ENCODE measurements at places on chromosomes 12 and 14. TPM values are rescaled to one million over a fixed set of nuclear protein-coding genes. Genes with fewer than 3 reads are reported as not detected.

KDM5A gene
- total RNA-seq: 34.6 TPM

IL26 gene
- total RNA-seq: not detected

FITM1 gene
- total RNA-seq: 75.9 TPM

ST8SIA1 gene
- total RNA-seq: 5.7 TPM

TTC9 gene
- total RNA-seq: 0.87 TPM

RGS6 gene
- total RNA-seq: 9.5 TPM

SPX gene
- 7.0 TPM for total RNA-seq

DNAI7 gene
- 0.75 TPM for total RNA-seq

DNA sequence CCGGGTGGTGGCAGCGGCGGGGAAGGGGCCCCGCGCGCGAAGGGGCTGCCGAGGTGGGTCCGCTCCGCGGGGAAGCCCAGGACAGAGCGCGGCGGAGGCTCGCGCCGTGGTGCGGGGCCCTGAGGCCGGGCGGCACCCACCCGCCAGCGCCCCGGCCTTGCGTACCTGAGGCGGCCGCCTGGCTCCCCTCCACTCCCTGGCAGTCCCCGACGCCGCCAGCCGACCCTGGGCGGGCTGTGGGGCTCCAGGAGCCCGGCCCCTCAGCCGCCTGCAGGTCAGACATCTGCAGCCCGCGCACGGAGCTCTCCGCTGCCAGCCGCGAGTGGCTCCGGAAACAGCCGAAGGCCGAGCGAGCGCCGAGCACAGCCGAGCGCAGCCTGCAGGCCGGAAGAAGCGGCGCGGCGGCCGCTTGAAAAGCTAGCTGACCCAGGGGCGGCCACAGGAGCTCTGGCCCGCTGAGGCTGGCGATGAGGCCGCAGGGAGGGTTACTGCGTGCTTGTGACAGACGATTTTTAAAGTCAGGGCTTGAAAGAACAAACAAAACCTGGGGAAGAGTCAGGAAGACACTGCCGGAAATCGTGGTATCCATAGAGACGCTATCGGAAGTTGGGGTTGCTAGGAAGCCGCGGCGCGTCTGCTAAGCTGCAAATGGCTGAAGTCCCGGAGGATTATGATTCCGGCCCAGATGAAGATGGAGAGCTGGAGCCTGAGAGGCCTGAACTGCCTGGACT lies at the start of the genes SAMD15 and TMED8:
TSS of gene SAMD15 (plus strand) at position 609 of the 731 bp plus-strand sequence. CDS start at position 649, 40 bp downstream.
TSS of gene TMED8 (minus strand) at position 324 of the 731 bp plus-strand sequence. CDS start at position 283, 41 bp downstream.
- H3K36me3 ChIP-seq: no peaks in the 10 kb centered on the region
- DNase-seq: peak; percentile 81
- no peaks in the 10 kb centered on the region for H3K27me3 ChIP-seq
- peak within 1 kb of the TSS; percentile 89 for H3K27ac ChIP-seq
- H3K4me3 ChIP-seq: peak within 1 kb of the TSS; percentile 81

DNA sequence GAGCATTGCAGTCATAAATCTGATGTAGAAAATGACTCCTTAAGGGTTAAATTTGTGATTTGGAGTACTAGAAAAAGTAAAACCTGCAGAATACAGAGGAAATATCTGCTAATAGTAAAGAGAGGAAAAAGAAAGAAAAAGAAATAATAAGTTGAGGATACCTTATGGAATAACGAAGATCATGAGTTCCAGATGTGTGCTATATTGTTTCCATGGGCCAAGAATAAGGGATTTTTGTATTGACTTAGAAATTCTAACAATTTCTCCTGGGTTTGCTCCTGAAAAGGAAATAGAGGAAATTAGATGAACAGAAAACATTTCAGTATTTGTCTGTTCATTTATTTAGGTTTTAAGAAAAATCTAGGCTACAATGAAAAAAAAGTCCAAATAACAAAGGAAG lies 115.3 kb downstream of the ALG10B start:
- no peak overlapping the region for H3K27ac ChIP-seq
- no peak for DNase-seq
- no peaks in the 10 kb centered on the region for H3K27me3 ChIP-seq
- no peaks in the 10 kb centered on the region for H3K36me3 ChIP-seq
- no peak overlapping the region for H3K4me3 ChIP-seq
- H3K4me1 ChIP-seq: no peaks in the 10 kb centered on the region

DNA sequence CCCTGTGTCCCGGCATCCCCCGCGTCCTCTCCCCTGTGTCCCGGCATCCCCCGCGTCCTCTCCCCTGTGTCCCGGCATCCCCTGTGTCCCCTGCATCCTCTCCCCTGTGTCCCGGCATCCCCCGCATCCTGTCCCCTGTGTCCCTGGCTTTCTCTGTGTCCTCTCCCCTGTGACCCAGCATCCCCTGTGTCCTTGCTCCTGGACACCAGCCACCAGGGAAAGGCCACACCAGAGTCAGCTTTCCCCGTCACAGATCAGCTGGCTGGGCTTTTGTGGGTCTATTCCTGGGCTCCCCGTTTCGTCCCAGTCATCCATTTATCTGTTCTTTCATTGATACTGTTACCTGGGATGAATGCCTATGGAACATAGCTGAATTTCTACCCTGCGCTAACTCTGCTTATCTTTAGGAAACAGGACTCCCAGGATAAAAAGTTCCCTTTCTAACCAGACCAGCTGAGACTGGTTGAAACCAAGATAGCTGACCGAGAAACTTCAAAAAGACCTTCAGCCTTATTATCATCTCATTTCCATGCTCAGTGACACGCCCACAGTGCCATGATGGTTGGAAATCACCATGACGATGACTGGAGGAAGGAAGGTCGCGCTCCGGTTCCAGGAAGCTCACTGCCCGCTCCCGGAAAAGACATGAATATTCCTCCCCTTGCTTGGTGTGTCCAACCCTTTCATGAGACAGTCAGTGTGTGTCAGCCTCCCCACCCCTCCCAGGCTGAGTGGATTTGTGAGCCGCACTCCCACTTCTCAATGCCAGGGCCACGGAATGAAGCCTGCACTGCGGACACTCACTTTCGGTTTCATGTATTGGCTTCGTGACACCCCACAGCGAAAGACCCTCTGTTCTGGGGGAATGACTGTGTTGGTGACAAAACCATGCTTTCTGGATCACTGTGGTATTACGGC lies 276.4 kb upstream of the SFSWAP start:
- H3K27me3 ChIP-seq: peaks cover 5% of the 10 kb centered on the region
- H3K36me3 ChIP-seq: no peaks in the 10 kb centered on the region
- no peak for DNase-seq
- H3K4me3 ChIP-seq: no peak overlapping the region

DNA sequence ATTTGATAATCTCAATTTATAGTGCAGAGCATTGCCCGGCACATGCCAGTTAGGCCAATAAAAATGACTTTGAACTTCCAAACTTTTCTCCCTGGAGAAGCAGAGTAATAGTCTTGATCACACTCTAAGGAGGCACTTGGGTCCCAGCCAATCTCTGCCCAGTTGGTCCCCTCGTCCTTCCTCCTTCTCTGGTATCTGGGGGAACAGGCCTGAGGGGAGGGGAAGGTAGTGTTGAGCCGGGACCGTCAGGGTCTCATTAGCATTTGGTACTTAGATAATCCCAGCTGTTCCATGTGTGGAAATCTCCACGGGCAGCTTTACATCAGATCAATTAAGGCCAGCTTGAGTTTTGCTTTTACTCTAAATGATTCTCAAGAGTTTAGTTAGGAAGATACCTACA lies 70.1 kb downstream of the ZNF641 start:
- H3K36me3 ChIP-seq: no peaks in the 10 kb centered on the region
- H3K4me1 ChIP-seq: no peaks in the 10 kb centered on the region
- no peak overlapping the region for H3K4me3 ChIP-seq
- no peak overlapping the region for H3K27ac ChIP-seq
- H3K27me3 ChIP-seq: no peaks in the 10 kb centered on the region

DNA sequence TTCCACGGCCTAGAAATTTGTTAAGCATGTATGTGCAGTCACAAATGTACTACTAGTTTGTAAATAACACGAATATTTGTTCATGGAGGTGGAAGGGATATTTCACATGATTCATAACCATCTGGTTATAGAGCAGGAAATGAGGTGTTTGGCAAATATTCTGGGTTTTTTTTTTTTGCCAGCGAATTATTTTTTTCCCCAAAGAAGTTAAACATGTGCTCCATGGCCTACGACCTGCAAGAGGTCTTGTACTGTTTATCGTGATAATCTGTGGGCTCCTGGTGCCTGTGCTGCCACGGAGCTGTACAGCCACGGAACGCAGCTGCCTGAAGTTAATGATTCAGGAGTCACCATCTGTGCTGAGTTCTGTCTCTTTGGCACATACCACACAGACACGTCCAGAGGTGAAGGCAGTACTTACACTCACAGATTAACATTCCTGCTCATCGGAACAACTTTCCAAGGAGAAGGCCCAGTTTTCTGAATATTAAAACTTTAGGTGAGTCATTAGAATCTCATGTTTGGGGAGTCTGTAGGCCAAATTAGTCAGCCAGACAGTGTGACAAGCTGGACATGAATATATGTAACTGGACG lies 156.3 kb downstream of the TMX1 start:
- no peaks in the 10 kb centered on the region for H3K27me3 ChIP-seq
- no peak overlapping the region for H3K4me3 ChIP-seq
- no peak for DNase-seq
- peak overlapping the region; percentile 57 for H3K27ac ChIP-seq
- H3K4me1 ChIP-seq: peaks cover 23% of the 10 kb centered on the region

GRCh38 chr14:74029136-74029535 lies 10.0 kb downstream of the BBOF1 start:
- H3K36me3 ChIP-seq: no peaks in the 10 kb centered on the region
- H3K27me3 ChIP-seq: no peaks in the 10 kb centered on the region
- no peak for DNase-seq
- H3K4me3 ChIP-seq: no peak overlapping the region
- H3K27ac ChIP-seq: no peak overlapping the region
- no peaks in the 10 kb centered on the region for H3K4me1 ChIP-seq

- no peak overlapping the region for H3K4me3 ChIP-seq
- no peak overlapping the region for H3K27ac ChIP-seq
- H3K36me3 ChIP-seq: no peaks in the 10 kb centered on the region
- no peaks in the 10 kb centered on the region for H3K27me3 ChIP-seq
- H3K4me1 ChIP-seq: peaks cover 16% of the 10 kb centered on the region
Measured at GRCh38 chr12:94980577-94980976, 22.9 kb downstream of the NDUFA12 start.

DNA sequence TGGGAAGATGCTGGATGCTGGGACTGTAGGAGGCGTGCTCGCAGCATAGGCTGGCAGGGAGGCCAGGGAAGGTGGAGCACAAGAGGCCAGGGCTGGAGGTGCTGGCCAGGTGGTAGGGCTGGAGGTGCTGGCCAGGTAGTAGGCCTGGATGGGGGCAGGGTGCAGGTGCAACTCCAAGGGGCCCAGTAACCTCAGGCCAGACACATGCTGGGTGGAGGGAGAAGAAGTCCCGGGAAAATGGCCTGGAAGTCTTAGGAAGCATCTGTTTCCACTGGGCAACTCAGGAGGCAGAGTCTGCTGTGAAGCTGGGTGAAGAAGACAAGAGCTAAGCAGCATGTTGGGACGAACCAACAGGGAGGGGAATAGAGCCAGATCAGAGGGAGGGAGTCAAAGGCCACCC lies 665.2 kb downstream of the BCL11B start:
- H3K27me3 ChIP-seq: no peaks in the 10 kb centered on the region
- H3K4me1 ChIP-seq: no peaks in the 10 kb centered on the region
- no peak overlapping the region for H3K27ac ChIP-seq
- H3K36me3 ChIP-seq: no peaks in the 10 kb centered on the region
- no peak overlapping the region for H3K4me3 ChIP-seq
- DNase-seq: no peak

GRCh38 chr14:20400965-20401593 lies 12.2 kb downstream of the TEP1 start:
- no peak for DNase-seq
- no peak overlapping the region for H3K4me3 ChIP-seq
- H3K27ac ChIP-seq: no peak overlapping the region
- no peaks in the 10 kb centered on the region for H3K4me1 ChIP-seq

DNA sequence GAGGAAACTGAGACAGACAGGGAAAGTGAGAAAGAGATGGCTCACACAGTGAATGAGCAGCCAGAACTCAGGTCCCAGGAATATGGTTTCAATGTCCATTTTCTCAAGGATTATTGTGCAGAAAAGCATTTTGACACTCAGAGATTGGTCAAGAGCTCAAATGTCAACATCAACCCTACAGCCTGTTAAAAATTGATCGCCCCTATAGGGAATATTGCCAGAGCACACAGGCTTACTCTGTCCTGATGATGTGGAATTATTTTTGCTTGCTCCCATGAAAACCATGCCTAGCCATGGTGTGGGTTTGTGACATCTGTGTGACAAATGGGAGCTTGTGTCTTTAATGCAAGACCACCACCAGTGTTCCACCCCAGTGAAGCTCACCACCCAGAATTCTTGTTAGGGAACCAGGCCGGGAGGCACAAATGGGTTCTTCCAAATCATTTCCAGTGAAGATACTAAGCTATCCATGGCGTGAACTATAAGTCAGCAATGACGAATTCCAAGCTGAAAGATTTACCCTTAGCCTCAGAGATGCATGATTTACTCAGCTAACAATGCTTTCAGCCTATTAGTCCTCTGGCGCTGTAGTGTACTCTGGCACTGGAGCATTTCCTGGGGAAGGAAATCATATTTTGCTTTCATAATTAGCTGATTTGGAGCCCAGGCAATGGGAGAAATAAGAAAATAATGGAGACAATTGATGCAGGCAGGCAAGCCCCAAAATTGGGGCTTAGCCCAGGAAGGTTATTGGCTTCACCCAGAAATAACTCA lies 1188.2 kb upstream of the TMEM132C start:
- peaks cover 8% of the 10 kb centered on the region for H3K4me1 ChIP-seq
- no peak overlapping the region for H3K4me3 ChIP-seq
- no peak overlapping the region for H3K27ac ChIP-seq
- H3K27me3 ChIP-seq: no peaks in the 10 kb centered on the region

All from heart left ventricle (tissue), 16 donors.